ENCODE measurements at places on chromosomes 2 and 18.

- no peak for DNase-seq
These were observed 294.9 kb downstream of the DYSF start for GRCh38 chr2:71748227-71748626.

- peak; percentile 53 for DNase-seq
These were observed 208.0 kb downstream of the ZFP36L2 start for GRCh38 chr2:43018179-43019024.

DNA sequence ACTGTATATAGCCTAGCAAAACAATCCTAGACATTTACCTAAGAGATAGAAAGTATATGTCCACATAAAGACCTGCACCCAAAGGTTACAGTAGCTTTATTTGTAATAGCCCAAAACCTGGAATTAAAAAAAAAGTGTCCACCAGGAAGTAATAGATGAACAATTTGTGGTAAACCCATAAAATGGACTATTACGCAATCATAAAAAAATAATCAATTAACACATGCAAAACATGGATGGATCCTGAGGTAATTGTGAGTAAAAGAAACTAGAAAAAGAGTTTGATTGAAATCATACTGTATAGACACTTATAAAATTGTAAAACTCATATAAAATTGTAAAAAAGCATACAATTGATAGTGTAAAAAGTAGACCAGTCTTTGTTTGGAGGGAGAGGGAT lies 673.0 kb upstream of the ZNF804A start:
- DNase-seq = no peak

GRCh38 chr2:158407031-158407430 lies 49.5 kb downstream of the CCDC148 start:
- DNase-seq = no peak

DNA sequence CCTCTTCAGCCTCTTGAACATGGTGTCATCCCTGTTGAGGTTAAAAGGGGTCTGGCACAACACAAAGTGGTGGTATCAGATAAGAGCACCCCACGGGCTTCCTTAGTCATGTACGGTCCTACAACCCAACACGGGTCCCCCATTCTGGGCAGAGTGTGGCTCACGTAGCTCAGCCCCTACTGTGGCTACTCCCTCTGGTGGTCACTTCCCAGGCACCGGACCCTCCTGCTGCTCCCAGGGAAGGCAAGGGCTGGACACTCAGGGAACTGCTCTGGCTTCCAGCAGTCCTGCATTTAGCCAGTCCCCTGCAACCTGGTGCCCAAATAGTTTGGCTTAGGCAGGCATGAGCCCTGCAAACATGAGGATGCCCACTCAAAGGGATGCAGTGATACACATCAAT lies 58.6 kb downstream of the GALNT14 start:
- no peak for DNase-seq

DNA sequence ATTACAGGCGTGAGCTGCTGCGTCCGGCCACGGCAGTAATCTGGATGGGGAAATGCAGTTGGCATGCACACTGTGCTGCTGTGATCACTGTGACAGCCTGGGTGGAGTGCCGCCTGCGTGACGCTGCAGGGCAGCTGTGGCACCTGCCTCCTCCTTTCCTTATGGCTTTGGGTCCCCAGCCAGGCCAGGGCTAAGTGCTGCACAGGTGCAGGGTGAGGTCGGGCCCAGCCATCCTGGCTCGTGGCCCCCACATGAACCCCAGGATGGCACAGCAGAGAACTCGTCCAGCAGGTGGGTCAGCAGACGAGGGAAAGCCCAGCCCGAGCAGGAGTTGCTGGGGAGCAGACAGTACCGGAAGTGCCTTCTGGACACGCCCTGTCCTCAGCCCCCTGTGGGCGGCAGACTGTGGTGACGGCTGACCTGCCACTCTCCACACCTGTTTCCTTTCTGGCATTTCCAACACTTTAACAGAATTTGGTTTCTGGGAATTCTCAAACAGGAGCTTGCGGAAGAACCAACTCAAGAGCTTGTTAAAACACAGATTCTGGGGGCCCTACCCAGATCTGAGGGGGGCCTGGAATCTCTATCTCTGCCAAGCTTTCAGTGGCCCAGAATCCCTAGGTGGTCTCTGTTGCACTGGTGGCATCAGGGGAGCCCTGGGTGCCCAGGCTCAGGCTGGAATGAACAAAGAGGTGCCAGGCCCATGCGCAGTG lies 16.9 kb downstream of the HS1BP3 start:
- no peak for DNase-seq

DNA sequence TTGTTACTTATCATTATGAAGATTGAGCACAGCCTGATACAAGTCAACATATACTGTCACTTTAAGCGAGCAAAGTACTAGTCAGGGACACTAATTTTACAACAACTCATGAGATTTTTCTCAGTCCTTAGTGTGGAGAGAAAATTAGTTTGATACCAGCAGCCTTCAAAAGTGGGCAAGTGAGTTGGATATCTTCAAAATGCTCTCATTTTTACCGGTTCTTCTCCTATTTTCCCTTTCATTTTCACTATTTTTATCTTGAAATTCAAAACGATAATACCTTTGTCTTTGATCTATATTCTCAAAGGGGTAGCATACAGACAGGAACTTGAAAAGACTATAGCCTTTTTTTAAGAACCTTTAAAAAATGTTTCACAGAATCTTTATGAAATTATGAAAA lies 52.0 kb upstream of the UBXN4 start:
- DNase-seq = no peak

GRCh38 chr2:146820672-146821071 lies 1024.2 kb upstream of the ACVR2A start:
- DNase-seq = no peak

- no peak for DNase-seq
These were observed 60.1 kb downstream of the ATP8B1 start for GRCh38 chr18:57743008-57743407.

DNA sequence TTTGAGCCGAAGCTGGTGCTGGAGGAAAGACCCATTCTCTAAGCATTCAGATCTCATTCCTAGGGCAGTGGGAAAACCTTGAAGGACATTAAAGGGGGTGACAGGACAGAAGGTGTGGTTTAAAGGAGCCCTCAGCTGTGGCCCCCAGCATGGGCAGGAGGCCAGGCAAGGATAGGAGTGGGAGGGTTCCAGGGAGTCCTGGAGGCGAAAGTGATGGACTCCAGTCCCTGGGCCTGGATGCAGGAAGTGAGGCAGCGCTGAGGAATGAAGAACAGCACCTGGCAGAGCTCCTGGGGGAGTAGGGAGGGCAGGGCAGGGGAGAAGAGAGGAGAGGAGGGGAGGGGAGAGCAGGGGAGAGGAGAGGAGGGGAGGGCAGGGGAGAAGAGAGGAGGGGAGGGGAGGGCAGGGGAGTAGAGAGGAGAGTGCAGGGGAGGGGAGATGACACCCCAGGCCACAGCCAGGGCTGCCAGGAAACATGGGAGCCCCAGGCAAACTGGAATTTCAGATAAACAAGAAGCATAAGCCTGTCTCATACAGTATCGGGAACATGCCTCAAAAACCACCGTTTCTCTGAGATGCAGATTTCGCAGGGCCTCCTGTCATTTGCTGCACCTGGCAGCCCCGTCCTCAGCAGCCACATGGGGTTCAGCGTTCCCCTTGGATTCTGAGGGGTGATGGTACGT lies 5.7 kb downstream of the RAMP1 start:
- DNase-seq = peak; percentile 49

- no peak for DNase-seq
These were observed 22.7 kb upstream of the CASP8 start for GRCh38 chr2:201237486-201238123.

DNA sequence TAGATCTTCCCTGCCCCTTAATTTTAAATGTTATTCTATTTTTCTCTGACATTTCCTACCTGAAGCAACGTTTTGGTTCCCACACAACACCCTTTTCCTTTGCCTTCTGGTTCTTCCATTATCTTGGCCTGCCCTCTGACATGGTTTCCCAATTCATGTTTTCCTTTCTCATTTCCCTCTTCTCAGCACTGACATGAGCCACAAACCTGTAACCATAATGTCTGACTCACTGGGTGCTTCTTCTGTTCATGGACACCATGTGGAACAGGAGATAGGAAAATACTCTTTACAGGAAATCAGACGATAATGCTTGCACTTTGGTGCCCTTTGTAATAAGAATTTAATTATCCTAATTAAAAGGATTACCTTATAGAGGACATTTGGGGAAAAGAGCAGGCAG lies 142.0 kb downstream of the ZEB2 start:
- DNase-seq = no peak

DNA sequence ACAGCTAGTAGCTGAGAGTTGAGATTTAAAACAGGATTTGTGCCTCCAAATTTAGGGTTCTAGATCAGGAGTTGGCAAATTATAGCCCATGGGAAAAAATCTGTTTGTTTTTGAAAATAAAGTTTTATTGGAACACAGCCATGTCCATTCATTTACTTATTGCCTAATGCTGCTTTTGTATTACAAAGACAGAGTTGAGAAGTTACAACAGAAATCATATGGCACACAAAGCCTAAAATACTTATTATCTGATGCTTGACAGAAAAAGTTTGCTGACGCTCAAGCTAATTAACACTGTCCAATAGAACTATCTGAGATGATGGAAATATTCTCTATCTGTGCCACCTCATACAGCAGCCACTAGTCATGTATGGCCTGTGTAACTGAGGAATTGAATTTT lies 229.1 kb upstream of the RASGRP3 start:
- DNase-seq = no peak

DNA sequence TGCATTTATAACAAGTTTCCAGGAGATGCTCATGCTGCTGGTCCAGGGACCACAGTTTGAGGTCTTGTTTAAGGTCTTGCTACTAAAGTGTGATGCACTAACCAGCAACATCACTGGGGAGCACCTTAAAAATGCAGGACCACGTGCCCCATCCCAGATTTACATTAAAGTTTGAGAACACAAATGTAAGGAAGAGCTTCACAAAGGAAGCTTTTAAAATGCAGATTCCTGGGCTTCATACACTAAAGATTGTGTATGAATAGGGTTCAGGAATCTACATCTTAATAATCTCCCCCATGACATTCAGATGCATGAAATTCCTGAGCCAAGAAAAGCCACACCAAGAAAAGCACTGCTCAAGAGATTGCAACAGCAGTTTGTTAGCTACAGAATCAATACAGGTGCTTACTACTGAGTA lies 235.3 kb upstream of the TANK start:
- no peak for DNase-seq

DNA sequence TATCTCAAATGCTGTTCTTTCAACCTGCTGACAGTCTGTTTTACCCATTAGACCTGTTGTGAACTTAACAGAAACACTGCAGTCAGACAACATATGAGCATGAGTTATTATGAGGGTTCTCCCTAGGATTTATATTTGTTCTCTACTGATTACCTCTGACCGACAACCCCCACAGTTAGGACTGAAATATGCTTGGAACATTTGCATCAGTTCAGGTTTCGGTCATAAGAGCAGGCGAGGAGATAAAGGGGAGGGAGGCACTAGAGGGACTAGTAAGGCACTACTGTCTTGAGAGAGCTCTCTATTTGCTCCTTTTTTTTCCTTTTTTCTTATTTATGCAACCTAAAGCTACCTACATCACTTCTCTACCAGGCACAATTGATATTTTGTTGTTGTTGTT lies 133.2 kb upstream of the REG3G start:
- no peak for DNase-seq

DNA sequence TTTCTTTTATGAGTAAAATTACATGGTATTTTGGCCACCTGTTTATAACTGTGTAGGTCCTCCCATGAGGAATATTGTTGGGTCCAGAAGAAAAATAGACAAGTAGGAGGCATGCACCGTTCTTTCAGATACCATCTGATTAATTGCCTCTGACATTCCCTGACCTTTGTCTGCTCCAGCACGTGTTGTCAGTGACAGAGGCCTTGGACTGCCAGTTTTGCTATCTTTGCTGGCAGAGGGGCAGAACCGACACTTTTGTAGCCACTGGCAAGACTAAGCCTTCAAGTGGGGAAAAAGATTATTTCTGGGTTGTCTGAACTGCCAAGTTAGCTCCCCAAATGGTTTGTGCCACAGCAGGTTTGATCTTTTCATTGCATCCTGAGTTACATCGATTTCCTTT lies 276.9 kb downstream of the CAMKMT start:
- DNase-seq = no peak

DNA sequence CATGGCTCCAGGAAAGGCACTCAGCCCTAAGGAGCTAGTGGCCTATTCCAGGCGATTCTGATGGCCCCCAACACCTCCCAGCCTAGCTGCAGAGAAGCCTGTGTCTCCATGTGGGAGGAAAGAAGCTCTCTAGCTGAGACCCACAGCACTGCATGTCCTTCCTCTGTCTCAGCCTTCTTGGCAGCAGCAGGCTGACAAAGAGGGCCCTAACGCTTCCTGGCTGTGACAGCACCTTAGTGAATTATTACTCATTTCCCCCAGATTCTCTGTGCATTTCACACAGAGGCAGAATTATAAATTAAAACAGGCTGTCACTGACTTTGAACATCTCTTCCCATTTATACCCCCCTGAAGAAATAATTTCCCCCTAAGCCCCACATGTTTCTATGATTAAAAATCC lies 206.8 kb downstream of the CLIP4 start:
- no peak for DNase-seq

- no peak for DNase-seq
These were observed 45.9 kb upstream of the AFF3 start for GRCh38 chr2:100188326-100188725.

GRCh38 chr2:204665207-204665606 lies 119.9 kb downstream of the PARD3B start:
- DNase-seq = no peak

DNA sequence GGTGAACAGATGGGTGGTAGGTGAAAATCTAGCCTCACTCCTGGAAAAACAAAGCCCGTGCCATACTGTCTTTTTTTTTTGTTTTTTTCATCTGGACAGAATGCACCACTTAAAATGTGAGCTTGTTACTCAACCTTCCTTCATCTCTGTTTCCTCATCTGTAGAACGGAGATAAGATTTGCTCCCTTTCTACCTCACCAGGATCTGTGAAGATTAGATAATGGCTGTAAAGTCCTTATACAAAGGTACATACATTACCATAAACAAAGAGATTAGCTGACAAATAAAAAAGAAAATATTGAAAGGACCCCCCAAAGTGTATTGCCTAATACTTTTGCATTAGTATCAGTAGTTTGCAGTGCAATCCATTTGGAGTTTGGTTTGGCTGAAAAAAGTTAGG lies 75.4 kb upstream of the ZEB2 start:
- DNase-seq = no peak

GRCh38 chr2:231455890-231456289 lies 8.4 kb downstream of the NCL start:
- no peak for DNase-seq

DNA sequence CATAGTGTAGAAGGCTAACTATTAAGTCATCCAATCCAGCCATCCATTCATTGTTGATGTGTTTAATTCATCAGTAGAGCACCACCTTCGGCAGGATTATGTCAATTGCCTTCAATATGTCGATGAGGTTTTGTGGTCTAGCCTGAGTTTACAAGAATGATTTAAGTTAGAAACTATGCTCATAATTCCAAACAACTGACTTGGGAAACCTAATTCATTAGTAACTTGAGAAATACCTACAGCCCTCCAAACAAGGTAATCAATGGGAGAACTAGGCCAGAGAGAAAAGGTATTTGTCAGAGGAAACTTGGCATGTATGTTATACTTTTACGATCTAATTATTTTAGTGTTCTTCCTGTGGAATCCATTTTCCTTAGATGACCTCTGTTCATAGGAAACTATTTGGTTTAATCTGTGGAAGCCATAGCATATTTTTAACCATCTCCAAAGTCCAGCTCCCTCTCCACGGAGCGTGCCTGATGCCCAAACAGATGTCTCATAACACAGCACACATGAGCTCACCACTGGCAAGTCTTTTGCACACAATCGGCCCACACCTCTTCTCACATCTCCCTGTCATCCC lies 148.5 kb downstream of the GFPT1 start:
- no peak for DNase-seq

Data from left forelimb (tissue), 1 donor.